A549 treated with dexamethasone at 1 μM for 4 hours (cell line): ENCODE measurements at places on chromosomes 5 and 9. TPM values are rescaled to one million over a fixed set of nuclear protein-coding genes. Genes with fewer than 3 reads are reported as not detected.

The PFDN1 gene
- total RNA-seq, result 86.3 to 143 TPM (median 88.9 TPM) in 5 replicates

The KIF4B gene
- 0.01 to 0.02 TPM in 2 of 5 replicates, not detected in the others for total RNA-seq

The INSYN2B gene
- 0.13 to 0.20 TPM (median 0.16 TPM) in 5 replicates for total RNA-seq

The TSC1 gene
- total RNA-seq, result 14.7 to 17.3 TPM (median 17.1 TPM) in 5 replicates

The PKN3 gene
- total RNA-seq, result 10.5 to 17.4 TPM (median 16.2 TPM) in 5 replicates

The MACROH2A1 gene
- 160 to 205 TPM (median 203 TPM) in 5 replicates for total RNA-seq

The SOX30 gene
- total RNA-seq, result 0.06 to 0.14 TPM (median 0.08 TPM) in 3 of 5 replicates, not detected in the others

The DAB2 gene
- total RNA-seq, result 6.8 to 9.3 TPM (median 7.1 TPM) in 5 replicates

The OR1J1 gene
- total RNA-seq, result not detected in 5 replicates

The SLC25A2 gene
- total RNA-seq, result not detected in 5 replicates

The MRPS30 gene
- 29.9 to 41.5 TPM (median 37.9 TPM) in 5 replicates for total RNA-seq

The PTPN3 gene
- 14.5 to 21.4 TPM (median 21.1 TPM) in 5 replicates for total RNA-seq
